ENCODE measurements at places on chromosomes 3 and 15.

GRCh38 chr15:65343374-65343981, 34.3 kb downstream of the IGDCC3 start:
- DNase-seq = no peak

- no peak for DNase-seq
Measured at GRCh38 chr15:27705056-27705455, 394.1 kb downstream of the OCA2 start.

DNA sequence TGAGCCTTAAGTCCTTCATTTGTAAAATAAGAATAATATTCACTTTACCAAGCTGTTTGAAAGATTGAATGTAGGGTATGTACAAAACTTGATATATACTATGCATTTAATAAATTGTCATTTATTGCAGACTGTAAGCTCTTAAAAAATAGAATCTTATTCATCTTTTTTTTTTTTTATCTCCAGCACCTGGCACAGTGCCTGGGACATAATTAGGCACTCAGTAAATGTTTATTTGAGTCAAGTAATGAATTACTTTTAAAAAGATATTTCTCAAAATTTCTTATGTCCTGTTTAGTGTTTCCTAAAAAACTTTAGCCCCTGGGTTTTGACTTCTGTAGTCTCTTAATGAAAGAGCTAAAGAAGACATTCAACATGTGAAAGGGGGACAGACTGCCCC, 71.7 kb downstream of the TOP2B start:
- DNase-seq = no peak

DNA sequence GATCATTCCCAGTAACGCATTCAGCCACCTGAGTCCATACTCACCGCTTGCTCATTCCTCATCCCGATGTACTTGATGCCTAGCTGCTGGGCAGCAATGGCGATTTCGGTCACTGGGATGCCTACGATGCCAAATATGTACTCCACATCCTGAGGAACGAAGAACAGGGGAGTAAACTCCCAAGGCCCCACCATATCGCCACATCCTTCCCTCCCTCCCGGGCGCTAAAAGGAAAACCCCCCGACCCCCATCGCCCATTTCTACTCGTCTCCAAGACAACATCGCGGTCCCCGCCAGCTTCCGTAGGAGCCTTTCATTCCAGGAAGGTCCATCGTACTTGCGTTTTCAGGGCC, 347 bp downstream of the HACL1 start:
- no peak for DNase-seq

GRCh38 chr3:114194750-114195149, 15.9 kb upstream of the DRD3 start:
- DNase-seq = no peak

- no peak for DNase-seq
Measured at GRCh38 chr15:28873585-28874190, 12.1 kb upstream of the APBA2 start.

DNA sequence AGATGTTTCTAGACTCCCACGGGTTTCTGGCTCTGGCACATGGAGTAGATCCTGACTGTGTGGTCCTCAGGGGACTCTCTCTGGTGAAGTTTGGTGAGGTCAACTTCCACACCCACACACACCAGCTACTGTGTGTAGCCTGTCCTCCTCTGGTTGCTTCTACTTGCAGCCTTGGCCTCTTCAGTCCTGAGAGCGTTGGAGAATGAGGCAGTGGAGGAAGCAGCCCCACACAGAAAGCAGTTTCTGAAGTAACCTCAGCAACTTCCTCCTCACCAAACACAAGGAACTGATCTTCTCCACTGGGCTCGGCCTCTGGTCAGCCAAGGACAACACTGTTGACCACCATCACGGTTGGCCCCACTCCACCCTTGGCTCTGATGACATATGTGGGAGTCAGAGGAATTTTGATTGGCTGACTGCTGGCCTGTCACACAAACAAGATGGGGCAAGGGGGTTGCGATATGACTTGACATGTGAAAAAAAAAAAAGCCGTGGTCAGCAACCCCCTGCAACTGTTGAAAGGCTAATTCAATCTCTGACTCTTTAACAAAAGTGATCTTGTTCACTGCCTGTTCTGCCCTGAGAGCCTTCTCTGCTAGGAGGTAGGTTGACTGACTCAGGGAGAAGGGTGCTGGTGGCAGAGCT, 19.6 kb downstream of the CD86 start:
- DNase-seq = no peak

DNA sequence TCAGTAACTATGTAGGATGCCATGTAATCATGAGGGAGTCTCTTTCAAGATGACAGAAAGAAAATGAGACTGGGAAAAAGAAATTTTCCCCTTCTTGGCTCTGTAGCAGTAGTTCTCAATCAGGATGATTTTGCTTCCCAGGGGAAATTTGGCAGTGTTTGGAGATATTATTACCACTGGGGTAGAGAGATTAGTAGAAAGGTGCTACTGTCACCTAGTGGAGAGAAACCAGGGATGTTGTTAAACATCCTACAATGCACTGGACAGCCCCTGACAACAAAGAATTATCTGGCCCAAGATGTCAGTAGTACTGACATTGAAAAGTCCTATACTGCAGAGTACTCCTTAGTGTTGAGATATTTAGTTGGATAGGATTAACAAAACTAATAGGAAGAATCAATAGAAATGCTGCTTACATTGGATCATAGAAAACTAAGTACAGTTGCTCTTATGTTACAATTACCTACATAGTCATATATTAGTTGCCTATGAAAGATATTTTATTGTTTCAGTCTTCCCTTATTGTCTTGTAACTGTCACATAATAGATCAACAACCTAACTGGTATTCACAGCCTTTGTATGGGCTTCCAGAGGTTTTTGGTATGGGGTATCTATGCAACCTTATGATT, 433.3 kb downstream of the RAP2B start:
- peak; percentile 23 for DNase-seq

GRCh38 chr15:71168166-71168834, 53.0 kb downstream of the THSD4 start:
- no peak for DNase-seq

- DNase-seq = no peak
Measured at GRCh38 chr15:34336231-34336990, 1.2 kb downstream of the SLC12A6 start.

DNA sequence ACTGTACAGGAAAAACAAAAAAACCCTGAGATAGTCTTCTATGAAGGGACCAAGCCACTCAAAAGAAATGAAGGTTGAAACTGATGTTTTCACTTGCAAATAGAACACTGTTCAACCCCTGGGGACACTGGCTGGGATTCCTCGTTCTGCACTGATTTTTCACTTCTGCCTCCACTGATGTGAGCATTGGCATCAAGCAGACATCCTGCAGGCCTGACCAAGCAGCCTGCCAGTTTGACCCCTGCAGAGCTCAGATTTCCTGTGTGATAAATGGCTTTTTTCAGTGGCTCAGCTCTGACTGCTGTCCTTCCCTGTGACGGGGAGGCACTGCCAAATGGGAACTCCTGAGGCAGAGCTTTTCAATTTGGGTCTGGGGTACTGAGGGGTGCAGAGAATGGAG, 50.0 kb downstream of the RASGRP1 start:
- no peak for DNase-seq

DNA sequence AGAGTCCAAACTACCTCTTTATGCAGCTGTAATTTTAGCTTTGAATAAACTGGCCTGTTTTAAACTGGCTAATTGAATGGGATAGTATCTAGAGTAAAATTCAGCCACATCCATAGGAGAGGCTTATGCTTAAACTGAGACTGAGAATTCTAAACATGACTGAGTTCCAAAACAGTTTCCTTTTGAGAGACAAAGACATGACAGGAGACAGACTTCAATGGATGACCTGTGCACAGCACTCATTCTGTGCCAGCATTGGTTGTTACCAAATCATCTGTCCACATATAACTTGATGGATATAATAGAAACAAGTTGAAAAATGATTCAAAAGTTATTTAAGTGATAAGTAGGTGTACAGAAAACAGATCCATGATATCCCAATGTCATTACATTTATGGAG, 20.9 kb downstream of the IL12A start:
- DNase-seq = no peak

GRCh38 chr3:151709847-151710246, 23.9 kb upstream of the AADACL2 start:
- DNase-seq = no peak

- DNase-seq = no peak
Measured at GRCh38 chr3:37125195-37126073, 48.9 kb downstream of the LRRFIP2 start.

DNA sequence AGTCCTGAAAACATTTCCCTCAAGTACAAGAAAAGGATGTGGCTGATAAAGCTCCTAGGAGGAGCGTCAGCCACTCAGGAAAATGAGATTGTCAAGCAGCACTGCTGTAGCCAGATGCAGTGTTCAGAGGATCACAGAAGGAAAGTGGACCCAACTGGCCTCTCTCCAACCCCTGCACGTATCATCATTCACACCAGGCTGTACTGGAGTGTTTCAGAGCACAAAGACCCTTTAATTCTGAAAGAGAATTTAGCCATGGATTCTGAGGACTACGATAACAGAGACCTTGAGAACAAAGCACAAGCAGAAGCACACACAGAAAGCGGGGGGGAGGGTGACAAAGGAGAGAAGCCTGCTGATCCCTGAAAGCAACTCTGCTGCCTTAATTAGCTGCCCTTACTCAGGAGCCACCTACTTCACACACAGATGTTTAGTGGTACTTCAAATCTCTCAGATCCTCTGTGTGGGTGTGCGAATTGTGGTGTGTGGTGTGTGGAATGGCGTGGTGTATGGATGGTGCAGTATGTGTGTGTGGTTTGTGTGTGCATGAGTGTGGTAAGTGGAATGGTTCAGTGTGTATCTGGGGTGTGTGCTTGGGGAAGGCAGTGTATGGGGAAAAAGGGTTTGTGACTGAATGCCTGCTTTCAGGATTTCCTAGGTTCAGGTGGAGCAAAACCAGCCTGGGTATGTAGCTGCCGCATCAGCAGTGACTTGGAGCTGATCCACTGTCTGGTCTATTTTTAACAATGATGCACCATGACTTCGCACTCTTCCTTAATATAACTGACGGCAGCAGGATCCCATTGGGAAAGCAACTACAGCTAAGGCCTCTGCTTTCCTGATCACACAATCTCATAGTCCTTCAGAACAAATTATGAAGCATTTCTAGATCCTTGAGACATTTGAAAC, 192.5 kb downstream of the RSL24D1 start:
- DNase-seq = no peak

DNA sequence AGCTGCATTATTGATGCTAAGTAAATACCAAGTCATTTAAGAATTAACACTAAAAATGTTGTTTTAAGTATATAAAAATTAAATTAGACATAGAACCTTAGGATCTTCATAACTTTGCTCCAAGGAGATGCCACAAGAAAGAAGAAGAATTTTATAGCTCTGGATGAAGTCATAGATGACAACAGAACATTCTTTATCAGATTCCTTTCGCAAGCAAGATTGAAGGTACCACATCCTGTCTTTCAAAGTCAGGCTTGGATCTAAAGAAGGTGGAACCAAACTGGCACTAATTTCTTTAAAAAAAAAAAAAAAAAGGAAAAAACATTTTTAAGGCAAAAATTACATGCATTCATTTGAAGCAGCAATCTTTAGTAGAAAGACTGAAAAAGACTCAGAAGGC, 62.5 kb downstream of the POLQ start:
- no peak for DNase-seq

DNA sequence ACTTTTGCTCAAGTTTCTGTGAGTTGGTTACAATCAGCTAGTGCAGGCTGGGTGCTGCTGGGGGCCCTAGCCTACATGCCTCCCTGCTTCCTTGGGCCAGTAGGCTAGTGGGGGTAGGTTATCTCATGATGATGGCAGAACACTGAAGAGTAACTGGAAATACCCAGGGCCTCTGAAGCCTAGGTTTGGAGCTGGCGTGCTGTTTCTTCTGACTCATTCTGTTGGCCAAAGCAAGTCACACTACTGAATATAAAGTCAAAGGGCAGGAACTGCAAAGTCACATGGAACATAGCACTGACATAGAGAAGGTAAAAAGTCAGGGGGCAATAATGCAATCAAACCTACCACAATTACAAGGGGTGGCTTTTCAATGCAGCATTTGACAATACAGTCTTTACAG, 34.5 kb downstream of the RASGRP1 start:
- DNase-seq = no peak

- DNase-seq = no peak
Measured at GRCh38 chr15:59174151-59174834, 32.4 kb upstream of the LDHAL6B start.

GRCh38 chr3:104606812-104607211, 759.9 kb upstream of the ALCAM start:
- DNase-seq = no peak

DNA sequence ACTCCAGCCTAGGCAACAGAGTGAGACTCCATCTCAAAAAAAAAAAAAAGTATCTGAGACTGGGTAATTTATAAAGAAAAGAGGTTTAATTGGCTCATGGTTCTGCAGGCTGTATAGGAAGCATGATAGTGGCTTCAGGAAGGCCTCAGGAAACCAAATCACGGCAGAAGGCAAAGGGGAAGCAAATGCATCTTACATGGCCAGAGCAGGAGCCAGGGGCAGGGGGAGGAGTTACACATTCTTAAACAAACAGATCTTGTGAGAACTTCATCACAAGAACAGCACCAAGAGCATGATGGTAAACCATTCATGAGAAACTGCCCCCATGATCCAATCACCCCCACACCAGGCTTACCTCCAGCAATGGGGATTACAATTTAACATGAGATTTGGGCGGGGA, 37.2 kb downstream of the ACAP2 start:
- no peak for DNase-seq

- no peak for DNase-seq
Measured at GRCh38 chr3:40939030-40939740, 260.1 kb upstream of the CTNNB1 start.

- no peak for DNase-seq
Measured at GRCh38 chr3:190716961-190717360, 145.5 kb downstream of the GMNC start.

- DNase-seq = no peak
Measured at GRCh38 chr15:79372428-79372827, 59.7 kb upstream of the MINAR1 start.

DNA sequence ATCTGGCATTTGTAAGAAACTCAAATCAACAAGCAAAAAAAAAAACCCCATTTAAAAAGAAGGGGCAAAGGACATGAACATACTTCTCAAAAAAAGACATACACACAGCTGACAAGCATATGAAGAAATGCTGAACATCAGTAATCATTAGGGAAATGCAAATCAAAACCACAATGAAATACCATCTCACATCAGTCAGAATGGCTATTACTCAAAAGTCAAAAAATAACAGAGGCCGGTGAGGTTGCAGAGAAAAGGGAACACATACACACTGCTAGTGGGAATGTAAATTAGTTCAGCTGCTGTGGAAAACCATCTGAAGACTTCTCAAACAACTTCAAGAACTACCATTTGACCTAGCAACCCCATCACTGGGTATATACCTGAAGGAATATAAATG, 199.4 kb upstream of the THBS1 start:
- no peak for DNase-seq

- no peak for DNase-seq
Measured at GRCh38 chr3:136973352-136973751, 15.6 kb downstream of the IL20RB start.

- DNase-seq = no peak
Measured at GRCh38 chr3:114058646-114059045, 2.1 kb downstream of the QTRT2 start.

GRCh38 chr3:53156368-53156834, 4.6 kb upstream of the PRKCD start:
- DNase-seq = no peak
